ENCODE measurements at places on chromosomes 4 and X. TPM values are rescaled to one million over a fixed set of nuclear protein-coding genes. Genes with fewer than 3 reads are reported as not detected.

The NCAPG gene
- total RNA-seq = 22.0 TPM

The ZCCHC18 gene
- total RNA-seq = 0.09 TPM

The ATP1B4 gene
- not detected for total RNA-seq

The IL2 gene
- total RNA-seq = not detected

The CORIN gene
- total RNA-seq = not detected

The MTTP gene
- not detected for total RNA-seq

The UGT2B10 gene
- not detected for total RNA-seq

The TMEM150C gene
- 1.1 TPM for total RNA-seq

The TRAM1L1 gene
- total RNA-seq = 0.49 TPM

The P2RY4 gene
- not detected for total RNA-seq

The MAP7D3 gene
- total RNA-seq = 12.4 TPM

The SPATA4 gene
- total RNA-seq = 0.24 TPM

The PCDH10 gene
- total RNA-seq = 0.11 TPM

The NDNF gene
- total RNA-seq = not detected

The FAT1 gene
- 125 TPM for total RNA-seq

The FHIP1A gene
- total RNA-seq = 0.09 TPM
